ENCODE measurements at places on chromosomes 2 and 18.

GRCh38 chr2:217065695-217066405 lies 206.0 kb upstream of the TNP1 start:
- DNase-seq, result no peak

GRCh38 chr18:31049189-31049588 lies 6.6 kb upstream of the DSC3 start:
- DNase-seq, result no peak

GRCh38 chr2:107430596-107431266 lies 396.0 kb upstream of the RGPD4 start:
- DNase-seq, result no peak

DNA sequence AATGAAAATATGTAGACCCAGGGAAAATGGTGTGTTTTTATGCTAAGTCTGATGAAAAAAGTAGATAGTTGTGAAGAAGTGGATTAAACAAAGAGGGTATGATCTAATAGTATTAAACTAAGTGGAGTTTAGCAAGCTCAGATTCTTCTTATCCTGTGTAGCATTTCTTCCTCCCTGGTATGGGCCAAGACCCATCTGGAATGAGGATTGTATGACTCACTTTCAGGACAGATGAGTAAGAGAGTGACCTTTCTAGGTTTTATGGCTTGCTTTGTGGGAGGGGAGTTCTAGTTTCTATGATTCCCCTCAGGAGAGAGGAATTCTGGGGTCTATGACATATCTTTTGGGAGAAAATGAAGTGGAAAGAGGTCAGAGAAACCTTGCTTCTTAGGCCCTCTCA lies 550.1 kb downstream of the SPAG16 start:
- DNase-seq, result no peak

DNA sequence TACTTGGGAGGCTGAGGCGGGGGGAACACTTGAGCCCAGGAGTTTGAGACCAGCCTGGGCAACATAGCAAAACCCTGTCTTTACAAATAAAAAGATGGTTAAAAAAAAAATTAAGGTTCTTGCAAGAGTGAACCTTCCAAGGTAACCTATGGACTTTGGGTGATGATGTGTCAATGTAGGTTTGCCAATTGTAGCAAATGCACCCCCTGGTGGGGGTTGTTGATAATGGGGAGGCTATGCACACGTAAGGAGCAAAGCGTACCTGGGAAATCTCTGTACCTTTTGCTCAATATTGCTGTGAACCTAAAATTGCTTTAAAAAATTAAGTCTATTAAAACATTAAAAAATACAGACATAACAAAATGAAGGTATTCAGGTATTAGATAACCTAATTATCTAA lies 70.4 kb downstream of the CWC22 start:
- DNase-seq, result no peak

GRCh38 chr2:118849226-118850167 lies 2.0 kb upstream of the EN1 start:
- DNase-seq, result no peak

DNA sequence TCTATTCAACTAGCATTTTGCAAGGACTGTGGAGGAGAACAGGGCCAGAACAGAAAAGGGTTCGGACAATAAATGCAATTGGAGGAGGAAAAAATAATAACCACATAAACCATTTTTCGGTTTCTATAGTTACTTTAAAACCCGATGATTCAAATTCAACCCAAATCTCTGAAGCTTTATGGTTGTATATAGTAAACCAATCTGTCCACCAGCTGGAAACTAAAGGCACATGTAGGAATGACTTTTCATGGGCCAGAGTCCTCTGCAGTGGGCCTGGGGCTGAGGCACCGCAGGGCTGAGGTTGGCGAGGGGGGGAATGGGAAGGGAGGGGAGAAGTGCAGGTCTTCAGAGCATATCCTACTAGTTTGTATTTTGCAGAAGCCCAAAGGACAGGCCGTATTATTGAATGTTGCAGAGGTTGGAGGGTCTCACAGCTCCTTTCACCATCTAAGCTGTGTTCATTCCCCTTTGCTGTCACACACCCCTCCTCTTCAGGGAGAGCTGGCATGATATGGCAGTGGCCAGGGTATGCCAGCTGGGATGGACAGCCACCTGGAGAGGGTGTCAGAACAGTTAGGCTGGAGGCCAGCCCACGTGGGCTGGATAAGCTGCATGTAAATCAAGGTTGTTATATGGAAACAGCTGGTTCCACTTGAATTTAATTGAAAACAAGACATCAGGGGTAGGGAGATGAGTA lies 267.1 kb downstream of the PRKCE start:
- DNase-seq, result no peak

DNA sequence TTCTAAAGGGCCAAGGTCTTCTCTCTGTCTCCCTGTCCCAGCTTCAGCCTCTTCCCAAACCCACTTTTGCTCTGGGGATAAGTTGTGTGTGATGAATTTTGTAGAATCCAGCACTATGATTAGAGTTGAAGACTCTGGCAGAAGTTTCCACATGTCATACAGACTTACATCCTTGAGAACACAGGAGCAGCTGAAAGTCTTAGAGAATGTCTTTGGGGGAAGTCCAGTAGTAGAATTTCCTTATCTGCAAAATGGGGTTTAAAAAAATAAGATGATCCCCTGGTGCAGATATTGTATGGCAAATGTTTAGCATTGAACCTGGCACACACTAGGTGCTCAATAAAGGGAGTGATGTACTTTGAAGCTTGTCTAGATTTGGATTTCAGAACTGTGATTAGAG lies 65.2 kb downstream of the TMEM247 start:
- no peak for DNase-seq
